Metanephros (tissue), 2 donors: ENCODE measurements at places on chromosomes 11 and 22. TPM values are rescaled to one million over a fixed set of nuclear protein-coding genes. Genes with fewer than 3 reads are reported as not detected.

Gene PRR33
- total RNA-seq = 1.3 TPM

Gene FADS2
- total RNA-seq = 35.3 TPM

Gene APOA5
- not detected for total RNA-seq

Gene EMID1
- total RNA-seq = 58.3 TPM

Gene RRAS2
- total RNA-seq = 38.4 TPM

Gene FREY1
- total RNA-seq = 0.64 TPM

Gene GLYAT
- 69.0 TPM for total RNA-seq

Gene IRAG1
- 11.2 TPM for total RNA-seq

Gene MOB2
- 32.3 TPM for total RNA-seq

Gene PAMR1
- total RNA-seq = 18.7 TPM

Gene HOATZ
- not detected for total RNA-seq
